BJ (cell line): ENCODE measurements at places on chromosomes 3 and 15.

- no peak for DNase-seq
Observed at GRCh38 chr3:87977765-87978164, 81.0 kb downstream of the CGGBP1 start.

DNA sequence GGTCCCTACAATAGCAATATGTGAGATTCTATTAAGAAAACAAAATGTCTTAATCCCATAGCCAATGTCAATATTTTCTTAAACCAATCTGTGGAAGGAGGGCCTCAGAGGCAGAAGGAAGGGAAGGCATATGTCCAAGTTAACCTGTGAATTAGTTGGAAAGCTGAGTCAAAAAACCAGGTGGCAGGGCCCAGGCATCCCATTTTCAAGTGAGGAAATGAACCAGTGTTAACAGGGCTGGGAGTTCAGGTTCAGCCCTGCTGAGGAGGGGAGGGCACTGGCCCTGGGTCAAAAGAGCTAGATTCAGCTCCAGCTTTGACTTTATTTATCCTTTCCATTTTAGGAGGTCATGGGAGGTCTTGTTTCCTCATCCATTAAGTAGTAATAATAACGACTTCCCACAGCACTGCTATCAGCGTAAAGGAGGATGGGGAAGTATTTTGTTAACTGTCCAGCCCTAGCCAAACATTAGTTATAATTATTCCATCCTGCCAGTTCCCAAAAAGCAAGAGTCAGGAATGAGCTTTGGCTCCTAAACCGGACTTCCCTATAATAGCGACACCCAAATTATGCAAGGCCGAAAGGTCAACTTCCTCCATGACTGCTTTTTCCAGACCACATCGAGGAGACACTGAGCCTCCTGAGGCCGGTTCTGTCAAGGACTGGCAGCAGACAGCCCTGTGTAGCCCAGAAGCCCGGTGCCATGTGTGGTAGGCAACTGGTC lies 3.2 kb downstream of the MASP1 start:
- no peak for DNase-seq

DNA sequence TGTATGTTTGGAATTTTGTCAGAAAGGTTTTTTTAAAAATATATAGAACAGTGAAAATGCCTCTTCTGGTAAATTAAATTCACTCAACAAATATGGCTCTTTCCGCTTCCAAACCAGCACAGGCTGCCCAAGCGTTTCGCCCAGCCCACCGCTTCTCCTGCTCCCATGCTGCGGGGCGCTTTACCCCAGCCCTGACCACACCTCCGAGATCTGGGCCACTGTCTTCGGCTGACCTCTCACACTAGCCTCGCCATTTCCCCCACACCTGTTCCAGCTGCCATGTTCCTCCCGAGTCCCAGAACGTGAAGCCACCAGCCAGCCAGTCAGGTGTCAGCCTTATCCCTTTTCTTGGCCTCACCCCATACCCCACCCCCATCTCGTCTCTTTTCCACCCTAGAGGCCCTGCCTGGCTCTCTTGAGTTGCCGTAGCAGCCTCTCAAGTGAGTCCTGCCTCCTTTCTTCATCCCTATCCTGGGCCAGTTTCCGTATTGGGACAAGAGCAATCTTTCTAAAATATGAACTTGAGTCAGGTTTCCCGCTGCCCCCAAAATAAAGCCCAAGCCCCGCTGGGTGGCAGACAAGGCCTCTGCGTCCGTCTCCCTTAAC lies 46.5 kb downstream of the SLC12A8 start:
- DNase-seq: no peak

GRCh38 chr15:77671362-77672056 lies 38.8 kb upstream of the LINGO1 start:
- no peak for DNase-seq

DNA sequence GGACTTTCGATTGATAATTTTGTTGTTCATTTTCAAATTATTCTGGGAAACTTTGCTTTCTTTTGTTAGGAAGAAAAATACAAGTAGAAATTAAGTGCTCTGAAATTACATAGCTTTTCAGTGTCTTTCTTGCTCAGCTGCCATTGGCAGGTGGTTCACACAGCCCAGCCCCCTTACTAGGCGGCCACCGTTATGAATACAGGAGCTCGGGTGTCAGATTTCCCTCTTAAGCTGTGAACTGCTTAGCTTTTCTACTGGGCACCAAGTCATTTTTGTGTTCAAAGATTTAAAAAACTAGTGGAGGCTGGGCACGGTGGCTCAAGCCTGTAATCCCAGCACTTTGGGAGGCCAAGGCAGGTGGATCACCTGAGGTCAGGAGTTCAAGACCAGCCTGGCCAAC lies 55.2 kb downstream of the HMG20A start:
- DNase-seq: no peak

DNA sequence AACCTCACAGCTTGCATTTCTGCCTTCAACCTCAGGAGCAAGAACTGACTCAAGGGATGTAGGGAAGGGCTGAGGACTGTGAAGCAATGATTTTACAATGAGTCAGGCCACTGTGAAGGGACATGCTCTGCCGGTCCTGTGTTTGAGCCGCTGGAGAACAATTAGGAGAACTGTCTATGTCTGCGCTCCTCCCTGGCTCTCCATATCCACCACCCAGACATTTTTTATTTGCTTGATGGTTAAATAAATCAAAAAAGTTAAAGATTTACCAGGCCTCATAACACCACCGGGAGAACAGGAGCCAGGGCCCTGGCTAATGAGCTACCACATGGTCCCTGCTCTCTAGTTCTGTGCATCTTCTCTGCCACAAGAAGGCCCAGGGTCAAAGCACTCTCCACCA lies 29.6 kb downstream of the SEC61A1 start:
- no peak for DNase-seq

GRCh38 chr3:77873598-77873997 lies 833.7 kb downstream of the ROBO2 start:
- no peak for DNase-seq

DNA sequence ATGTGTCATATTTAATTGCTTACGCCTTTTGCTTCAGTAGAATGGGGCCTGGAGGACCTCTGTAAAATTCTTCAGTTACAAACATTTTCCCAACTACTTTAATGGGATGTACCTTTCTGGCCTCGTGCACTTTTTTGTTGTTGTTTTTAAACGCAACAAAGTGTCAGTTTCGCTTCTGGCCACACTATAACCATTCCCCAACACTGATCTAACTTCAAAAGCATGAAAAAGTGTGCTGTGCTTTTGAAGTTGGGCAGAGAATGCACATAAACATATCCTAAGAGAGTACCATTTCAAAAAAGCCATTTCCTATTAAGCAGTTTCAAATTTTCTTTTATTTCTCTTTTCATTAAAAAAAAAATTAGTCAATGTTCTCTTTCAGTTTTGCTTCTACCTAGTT lies 435.8 kb downstream of the CNTN6 start:
- DNase-seq: no peak

DNA sequence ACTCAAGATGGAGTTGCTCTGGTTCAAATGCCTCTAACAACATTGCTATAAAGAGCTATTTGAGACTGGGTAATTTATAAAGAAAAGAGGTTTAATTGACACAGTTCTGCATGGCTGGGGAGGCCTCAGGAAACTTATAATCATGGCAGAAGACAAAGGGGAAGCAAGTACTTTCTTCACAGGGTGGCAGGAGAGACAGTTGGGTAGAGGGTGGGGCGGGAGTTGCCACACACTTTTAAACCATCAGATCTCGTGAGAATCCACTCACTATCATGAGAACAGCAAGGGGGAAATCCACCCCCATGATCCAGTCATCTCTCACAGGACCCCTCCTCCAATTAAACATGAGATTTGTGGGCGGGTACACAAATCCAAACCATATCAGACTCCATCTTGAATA lies 30.7 kb downstream of the MAP2K5 start:
- no peak for DNase-seq

DNA sequence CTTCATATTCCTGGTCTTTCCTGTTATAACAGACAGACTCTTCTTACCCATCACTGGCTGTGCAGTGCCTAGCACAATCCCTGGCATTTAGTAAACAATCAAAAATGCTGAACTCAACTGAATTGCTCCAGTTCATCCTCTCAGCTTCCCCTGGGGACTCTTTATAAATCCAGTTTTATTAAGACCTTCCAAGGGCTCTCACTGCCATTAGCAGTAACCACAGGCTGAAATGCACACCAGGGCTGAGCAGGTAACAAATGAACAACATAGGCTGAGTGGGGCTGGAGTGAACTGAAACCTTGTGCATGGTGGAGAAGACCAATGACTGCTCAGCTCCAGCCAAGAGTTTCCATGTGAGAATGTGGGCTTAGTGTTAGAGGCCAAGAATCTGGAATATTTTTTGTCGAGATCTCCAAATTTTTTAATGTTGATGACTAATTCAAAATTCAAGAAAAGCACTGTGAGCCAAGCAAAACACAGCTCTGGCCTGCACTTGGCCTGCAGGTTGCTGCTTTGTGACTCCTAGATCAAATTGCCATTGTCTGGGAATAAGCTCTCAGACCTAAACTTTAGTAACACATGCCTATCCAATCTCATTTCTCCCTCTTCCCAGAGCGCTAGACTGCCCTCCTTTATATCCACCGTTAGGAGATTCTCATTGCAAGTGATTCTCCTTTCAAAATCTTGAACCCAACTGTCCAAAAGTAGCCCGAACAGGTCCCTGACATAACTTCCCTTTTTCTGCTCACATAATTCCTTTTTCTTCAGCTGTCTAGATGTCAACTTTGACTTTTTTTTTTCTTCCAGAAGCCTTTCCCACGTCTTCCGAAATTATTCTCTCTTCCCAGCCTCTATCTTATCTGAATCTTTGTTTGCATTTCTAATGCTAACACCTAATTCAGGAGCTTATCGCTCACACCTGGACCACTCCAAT lies 7.4 kb downstream of the SQOR start:
- DNase-seq: peak; percentile 82

GRCh38 chr3:62144482-62144881 lies 228.9 kb downstream of the FEZF2 start:
- no peak for DNase-seq

DNA sequence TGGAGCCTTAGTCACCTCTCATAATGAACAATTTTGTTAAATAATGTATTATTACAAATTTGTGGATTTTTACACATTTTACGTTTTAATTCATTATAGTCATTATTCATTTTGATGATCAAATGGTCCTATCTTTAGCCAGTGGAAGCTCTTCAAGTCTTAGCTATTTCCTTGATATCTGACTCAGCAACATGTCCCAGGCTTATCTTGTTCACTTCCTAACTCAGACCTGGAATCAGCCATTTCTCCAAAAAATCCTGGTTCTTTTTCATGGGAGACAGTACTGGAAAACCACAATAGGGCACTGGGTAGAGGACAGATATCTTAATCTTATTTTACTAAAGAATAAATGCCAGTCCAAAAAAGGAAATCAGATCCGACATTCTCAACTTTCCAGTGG lies 56.4 kb downstream of the RYK start:
- no peak for DNase-seq

DNA sequence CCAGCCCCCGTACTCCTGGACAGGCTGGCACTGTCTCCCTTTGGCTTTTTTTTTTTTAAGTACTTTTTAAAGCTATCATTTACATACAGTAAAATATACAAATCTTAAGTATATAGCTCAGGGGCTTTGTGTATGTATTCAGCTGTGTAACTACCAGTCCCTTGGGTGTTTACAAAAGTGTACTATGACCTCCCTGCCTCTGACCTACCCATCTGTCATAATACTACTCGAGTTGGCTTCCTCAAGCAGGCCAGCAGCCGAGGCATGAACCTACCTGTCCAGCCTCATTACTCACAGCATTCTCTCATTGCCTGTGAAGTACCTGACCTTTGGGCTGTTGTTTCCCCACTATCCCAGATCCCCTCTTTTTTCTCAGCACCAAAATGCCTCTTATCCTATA lies 33.2 kb downstream of the ABHD2 start:
- DNase-seq: no peak

GRCh38 chr15:93203036-93203435 lies 114.0 kb upstream of the RGMA start:
- no peak for DNase-seq

GRCh38 chr3:190059242-190059590 lies 61.5 kb downstream of the P3H2 start:
- DNase-seq: no peak

- DNase-seq: no peak
Observed at GRCh38 chr3:27186013-27186412, 183.2 kb downstream of the NEK10 start.

DNA sequence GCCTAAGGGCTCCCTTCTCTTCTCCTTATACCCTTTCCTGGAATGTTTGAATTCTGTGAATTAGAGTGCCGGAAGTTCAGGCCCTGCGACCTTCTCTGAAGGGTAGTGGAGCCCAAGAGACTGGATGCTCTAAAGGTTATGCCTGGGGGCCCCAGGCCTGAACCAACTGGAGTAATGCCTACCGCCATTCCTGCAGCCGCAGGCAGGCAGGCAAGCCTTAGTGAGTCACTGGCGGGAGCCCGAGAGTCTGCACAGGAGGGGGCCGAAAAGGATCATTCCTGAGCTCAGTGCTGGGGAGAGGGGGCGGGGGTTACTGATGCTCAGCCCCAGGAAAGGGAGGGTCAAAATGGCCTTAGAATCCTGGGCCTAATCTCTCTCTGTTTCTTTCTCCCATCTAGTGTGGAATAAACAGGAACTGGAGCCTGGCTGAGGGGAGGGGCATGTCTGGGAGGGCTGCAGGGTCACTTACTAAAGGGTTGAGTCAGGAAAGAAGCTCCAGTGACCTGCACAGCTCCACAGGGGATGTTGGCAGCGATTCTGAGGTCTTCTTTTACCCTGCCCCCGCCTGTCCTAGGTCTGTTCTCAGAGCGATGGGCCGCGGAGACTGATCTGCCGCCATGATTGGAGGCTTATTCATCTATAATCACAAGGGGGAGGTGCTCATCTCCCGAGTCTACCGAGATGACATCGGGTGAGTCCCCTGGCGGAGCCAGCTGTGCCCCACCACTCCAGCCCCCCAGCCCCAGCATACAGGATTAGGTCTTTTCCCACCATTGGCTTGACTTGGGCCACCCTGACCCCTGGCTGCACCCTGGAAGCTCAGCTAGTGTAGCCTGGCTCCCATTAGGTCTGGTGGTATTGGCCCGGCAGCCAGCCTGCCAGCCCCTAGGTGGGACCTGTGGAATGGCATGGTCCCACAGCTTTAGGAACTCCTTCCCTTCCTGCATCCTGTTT lies 2.0 kb downstream of the AP2M1 start:
- peak; percentile 68 for DNase-seq

DNA sequence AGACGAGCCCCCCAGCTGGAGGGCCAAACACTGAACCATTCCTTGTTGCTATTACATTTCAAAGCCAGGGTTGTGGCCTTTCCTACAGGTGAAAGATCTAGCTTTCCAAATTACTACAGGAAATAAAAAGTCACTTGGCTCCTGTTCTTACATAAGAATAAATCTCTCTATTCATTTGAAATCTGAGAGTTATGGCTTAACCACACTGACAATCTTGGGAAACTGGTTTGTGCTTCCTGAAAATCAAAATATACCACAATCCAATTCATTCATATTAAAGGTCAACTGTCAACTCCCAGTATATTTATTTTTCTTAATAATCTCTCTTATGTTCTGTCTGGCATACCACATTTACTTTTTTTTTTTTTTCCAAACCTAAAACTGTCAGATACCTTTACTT lies 103.7 kb upstream of the LMOD3 start:
- no peak for DNase-seq

DNA sequence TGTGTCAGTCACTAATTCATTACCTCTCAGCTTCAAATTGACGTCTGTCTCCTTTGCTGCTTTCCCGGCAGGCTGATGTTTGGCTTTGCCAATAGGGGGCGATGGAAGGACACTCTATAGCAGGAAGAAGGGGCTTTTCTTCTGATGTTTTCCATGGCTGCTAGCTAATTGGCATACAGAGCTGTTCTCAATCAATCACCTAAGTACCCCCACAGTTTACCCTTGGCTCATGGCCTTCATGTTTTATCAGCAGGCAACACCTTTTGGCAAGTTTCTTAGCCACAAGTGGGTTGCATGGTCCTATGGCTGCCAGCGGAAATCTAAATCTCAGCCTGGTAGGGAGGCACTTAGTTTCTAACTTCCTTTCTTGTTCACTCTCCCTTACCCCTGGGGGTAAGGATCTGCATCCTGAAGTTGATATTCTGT lies 45.0 kb downstream of the ESYT3 start:
- DNase-seq: no peak
